ENCODE measurements at places on chromosomes 2 and 18.

DNA sequence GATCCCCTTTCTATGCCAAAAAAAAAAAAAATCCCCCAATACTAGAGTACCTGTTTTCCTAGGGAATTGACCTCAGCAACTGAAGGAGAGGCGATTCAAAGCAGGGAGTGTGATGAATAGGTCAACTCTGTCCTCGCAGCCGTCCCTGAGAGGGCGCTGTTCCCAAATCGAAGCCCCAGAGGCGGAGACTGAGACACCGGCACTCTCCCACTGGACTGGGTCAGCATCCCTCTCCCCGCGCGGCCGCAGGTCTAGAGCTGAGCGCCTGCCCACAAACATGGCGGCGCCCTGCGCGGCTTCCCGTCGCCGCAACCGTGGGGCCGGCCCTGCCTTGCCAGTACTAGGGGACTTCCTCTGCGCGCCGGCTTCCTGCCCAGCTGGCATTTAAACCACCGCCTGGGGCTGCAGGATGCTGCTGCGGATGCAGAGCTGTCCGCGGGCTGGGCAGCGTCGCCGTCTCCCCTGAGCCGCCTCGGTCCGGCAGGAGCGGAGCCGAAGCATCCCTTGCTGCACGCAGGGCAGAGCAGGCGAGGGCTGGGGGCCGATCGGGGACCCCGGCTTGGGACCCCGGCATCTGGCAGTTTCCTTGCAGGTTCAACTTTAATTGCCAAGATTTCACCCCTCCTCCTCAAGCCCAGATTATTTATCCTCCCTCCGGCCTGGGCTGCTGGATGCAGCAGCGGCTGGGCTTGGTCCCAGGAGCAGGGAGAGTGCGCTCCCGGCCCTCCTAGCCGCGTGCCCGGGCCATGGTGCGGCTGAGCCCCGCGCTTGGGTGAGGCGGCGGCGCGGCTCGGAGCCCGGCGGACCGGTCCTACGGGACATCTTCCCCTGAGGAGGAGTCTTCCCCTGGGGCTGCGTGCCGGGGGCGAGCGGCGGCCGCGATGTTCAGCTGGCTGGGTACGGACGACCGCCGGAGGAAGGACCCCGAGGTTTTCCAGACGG lies at the start of gene EHD3:
Gene EHD3 (plus strand): TSS at position 412 of the 942 bp plus-strand sequence. CDS start 470 bp downstream, at position 882.
- DNase-seq: peak; percentile 96

DNA sequence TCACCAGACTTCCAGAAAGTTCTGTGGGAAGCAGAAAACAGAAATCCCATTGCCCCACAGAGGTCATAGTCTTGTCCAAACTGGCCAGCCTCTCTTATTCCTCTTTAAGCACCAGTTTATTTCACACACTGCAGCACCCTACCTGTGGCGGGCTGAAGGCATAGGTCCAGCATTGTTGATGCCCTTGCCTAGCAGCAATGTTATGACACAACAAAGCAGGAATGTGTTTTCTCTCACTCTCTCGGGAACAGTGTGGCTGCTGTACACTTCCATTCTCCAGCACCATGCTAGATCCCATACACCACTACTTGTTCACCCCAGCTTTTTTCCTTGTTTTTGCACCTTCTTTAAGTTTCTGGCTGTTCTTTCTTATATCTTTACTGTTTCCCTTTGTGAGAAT lies 181.6 kb downstream of the DNAH6 start:
- no peak for DNase-seq

GRCh38 chr18:10564975-10565773 lies 39.3 kb downstream of the NAPG start:
- no peak for DNase-seq

DNA sequence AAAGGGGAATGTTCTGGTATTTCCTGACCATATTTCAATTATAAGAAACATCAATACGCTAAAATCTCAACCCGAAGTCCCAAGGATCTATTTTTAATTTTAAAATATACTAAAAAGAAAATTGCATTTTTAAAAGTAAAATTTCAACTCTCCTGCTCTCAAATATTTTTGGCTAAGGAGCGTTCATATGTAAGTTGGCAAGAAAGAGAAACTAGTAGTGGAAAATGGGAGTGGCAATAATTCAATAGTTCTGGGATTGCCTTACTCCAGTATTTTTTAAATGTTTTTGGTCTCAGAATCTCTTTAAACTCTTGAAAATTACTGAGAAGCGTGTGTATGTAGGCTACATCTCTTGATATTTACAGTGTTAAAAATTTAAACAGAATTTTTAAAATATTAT lies 72.7 kb downstream of the ACVR1 start:
- DNase-seq: no peak

DNA sequence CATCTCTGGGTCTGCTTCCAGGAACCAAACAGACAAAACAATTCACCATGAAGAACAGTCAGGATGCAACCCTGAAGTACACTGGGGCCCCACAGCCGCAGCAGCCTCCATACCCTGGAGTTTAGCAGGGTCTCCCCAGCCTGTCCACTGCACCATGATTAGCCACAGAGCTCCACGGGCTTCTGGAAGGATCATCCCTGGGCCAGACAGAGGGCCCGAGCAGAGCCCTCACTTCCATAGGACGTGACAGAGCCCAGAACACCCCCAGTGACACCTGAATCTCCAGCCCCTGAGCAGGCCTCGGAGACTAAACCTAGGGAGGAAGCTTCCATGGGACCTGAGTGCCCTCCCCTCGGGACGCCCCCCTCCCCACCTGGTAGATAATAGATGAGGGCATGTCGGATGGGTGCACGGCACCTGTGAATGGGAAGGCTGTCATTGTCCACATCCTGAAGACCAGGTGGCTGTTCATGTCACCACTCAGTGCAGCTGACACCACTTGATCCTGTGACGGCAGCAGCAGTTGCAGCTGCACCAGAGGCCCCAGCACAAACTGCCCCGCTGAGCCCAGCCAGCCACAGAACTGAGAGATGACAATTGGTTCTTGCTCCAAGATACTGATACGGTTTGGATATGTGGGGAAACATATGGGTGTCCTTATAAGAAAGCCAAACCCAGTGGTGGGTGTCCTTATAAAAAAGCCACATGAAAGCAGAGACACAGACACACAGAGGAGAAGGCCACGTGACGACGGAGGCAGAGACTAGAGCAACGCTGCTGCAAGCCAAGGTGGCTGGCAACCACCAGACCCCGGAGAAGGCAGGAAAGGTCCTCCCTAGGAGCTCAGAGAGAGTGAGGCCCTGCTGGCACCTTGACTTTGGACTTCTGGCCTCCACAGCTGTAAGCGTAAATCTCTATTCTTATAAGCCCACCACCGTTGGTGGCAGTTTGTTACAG lies 23.2 kb downstream of the KIF1A start:
- no peak for DNase-seq

DNA sequence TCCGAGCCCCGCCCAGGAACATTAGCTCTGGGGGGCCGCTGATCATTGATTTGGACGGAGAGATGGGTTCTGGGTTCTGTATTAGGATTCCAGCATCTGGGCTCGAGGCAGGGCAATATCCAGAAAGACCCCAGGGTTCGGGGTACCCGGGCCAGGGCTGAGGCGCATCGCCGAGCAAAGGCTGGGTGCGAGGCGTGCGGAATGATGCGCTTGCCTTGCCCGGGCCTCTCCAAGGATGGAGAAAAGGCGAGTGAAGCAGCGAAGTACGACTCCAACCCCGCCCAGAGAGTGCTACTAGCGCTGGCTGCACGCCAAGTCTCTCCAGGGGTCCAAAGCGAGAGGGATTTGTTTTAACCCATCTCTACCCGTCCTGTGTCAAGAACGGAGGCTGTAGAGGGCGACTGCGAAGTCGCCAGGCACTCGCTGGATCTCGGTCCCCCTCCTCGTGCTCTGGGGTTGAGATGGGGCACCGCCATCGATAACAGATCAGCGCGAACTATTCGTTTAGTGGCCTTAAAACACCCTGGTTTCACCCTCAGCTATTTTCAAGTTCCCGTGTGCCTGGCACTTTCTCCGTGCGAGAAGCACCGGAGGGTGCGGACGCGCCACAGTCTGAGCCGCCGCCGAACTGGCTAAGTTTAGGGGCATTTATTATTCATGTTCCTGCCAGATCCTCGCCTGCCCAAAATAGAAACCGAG lies 1.9 kb downstream of the ADCYAP1 start:
- DNase-seq: no peak

DNA sequence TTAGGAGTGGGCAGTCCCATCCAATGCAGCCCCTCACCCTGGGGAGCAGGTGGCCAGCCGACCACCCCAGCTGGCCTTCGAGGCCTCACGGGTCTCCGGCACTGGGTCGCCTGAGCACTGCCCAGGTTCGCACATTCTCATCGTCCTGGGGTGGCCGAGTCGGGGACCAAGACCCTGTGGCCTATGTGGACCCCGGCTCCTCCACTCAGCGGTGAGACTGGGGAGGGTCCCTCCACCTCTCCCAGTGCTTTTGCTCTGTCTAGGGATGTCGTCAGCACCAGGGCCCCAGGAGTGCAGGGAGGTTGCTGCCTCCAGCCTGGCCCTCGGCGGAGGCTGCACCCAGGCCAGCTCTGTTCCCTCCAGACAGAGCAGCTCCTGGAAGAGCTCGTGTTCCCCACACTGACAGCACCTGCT lies 89.6 kb downstream of the TPO start:
- DNase-seq: no peak

DNA sequence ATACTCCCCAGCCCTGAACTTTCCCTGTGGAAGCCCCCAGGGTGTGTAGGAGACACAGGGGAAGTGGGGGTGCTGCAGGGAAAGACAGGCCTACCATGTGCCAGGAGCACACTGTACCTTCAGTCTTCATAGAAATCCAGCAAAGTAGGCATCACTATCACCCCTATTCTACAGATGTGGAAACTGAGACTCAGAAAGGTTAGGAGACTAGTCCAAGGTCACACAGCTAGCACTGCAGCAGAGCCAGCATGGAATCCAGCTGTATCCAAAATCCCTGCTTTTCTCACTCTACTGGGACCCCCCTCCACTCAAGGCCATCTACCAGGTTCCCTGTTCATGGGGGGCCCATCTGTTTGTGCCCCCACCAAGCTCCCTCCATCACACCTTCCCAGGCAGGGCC lies 6.8 kb downstream of the DNPEP start:
- no peak for DNase-seq

- DNase-seq: peak; percentile 76
These were observed 176.4 kb downstream of the AGAP1 start for GRCh38 chr2:235669983-235670962.

DNA sequence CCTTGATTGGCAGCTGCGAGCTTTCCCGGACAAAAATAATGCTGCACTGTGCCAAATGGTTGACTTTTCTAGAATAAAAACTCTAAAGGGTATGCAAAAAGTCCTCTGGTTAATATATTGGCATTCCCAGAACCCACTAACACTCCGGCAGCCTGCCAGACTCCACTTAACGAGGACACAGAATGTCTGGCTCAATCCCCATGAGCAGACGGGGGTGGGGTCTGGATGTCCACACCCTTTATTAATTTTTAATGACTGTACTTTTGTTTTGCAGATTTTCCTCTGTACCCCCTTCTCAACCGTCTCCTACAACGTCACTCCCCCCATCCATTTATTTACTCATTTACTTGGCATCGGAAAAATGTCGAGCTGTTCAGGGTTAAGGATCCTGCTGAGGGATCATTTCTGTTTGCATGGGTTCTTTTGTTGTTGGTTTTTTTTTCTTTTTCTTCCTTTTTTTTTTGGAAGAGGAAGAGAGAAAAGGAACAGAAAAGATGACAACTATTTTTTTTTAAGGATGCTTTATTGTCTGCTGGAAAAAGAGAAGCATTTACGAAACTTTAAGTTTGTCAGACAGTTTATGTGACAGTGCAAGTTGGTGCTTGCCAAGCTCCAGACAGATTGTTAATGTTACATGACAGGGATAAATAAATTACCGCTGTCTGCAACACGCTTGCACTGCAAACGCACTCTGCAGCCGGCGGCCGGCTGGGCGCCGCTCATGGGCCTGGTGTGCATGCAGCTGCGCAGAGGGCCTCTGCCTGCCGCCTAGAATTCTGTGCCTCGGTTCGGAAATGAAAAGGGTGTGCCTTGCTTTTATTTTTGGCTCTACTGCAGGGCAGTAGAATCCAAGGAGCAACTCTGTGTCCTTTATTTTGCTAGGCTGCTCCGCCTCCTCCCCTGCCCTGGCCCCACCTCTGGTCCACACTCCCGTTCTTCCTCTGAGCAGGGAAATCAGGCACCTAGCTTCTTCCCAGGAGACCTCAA lies 3.6 kb downstream of the LDLRAD4 start:
- peak; percentile 33 for DNase-seq

DNA sequence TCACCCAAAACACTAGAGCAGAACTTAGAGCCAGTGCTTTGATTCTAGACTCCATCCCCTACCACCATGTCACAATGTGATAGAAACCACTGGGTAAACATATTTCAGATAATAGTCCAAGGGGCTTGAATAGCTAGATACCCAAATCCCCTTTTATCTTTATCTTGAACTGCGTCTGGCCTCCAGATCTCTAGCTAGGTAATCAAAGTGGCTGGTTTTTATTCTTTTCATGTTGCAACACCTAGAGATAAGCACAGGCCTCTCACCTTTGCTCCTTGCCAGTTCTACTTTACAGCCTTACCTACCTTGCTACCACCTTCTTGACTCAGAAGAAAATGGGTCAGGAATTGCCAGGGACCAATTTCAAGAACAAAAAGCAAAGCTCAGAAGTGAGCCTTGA lies 171.2 kb downstream of the C1D start:
- DNase-seq: no peak

- peak; percentile 71 for DNase-seq
These were observed 1.6 kb downstream of the SPRED2 start for GRCh38 chr2:65430603-65431420.

GRCh38 chr2:24894750-24895149 lies 25.3 kb downstream of the ADCY3 start:
- no peak for DNase-seq

DNA sequence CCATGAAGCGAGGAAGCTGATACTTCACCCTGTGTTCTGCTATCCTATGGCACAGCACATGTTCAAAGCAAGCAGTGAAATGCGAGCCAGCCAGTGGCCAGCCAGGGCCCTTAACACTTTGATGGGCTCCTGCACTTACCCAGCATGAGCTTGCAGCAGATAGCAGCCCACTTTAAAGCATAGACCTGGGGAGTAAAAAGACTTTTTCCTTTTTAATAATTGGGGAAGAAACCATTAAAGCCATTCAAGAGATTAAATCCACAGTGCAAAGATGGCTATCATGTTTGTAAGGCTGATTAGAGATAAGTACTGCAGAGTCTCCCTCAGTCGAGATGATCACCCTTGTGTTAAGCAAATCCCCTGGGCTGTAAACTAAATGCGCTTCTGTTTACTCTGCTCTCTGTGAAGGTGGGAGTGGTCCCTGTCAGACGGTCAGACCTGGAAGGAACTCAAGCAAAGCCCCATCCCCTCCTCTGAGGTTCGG lies 15.7 kb downstream of the CCBE1 start:
- no peak for DNase-seq

- no peak for DNase-seq
These were observed 189.8 kb upstream of the TCF4 start for GRCh38 chr18:55777666-55778304.

All from mesenchymal stem cell (in vitro differentiated cells and primary cell).